Keratinocyte (primary cell): ENCODE measurements at places on chromosomes 11 and 22. TPM values are rescaled to one million over a fixed set of nuclear protein-coding genes. Genes with fewer than 3 reads are reported as not detected.

Gene MOGAT2
- not detected in 3 replicates for polyA plus RNA-seq

Gene RFPL2
- not detected in 3 replicates for polyA plus RNA-seq

GRCh38 chr22:35008213-35008612 lies 57.7 kb upstream of the ISX start:
- no peak overlapping the region for H3K27ac ChIP-seq
- H3K27me3 ChIP-seq = no peaks in the 10 kb centered on the region
- no peak overlapping the region for H3K4me3 ChIP-seq
- no peaks in the 10 kb centered on the region for H3K4me1 ChIP-seq
- no peaks in the 10 kb centered on the region for H3K36me3 ChIP-seq

Gene FEN1
- 10.0 to 26.7 TPM (median 25.8 TPM) in 3 replicates for polyA plus RNA-seq

GRCh38 chr22:37484480-37485394 lies 1.4 kb downstream of the MFNG start:
- no peak overlapping the region for H3K4me3 ChIP-seq
- H3K4me1 ChIP-seq = peaks cover 5% of the 10 kb centered on the region
- no peak overlapping the region for H3K27ac ChIP-seq
- DNase-seq = no peak
- no peaks in the 10 kb centered on the region for H3K27me3 ChIP-seq

GRCh38 chr22:26460202-26460601 lies 23.4 kb downstream of the HPS4 start:
- no peaks in the 10 kb centered on the region for H3K27me3 ChIP-seq
- H3K4me3 ChIP-seq = no peak overlapping the region
- peaks cover 44% of the 10 kb centered on the region for H3K4me1 ChIP-seq
- peak overlapping the region; percentile 15 for H3K27ac ChIP-seq

DNA sequence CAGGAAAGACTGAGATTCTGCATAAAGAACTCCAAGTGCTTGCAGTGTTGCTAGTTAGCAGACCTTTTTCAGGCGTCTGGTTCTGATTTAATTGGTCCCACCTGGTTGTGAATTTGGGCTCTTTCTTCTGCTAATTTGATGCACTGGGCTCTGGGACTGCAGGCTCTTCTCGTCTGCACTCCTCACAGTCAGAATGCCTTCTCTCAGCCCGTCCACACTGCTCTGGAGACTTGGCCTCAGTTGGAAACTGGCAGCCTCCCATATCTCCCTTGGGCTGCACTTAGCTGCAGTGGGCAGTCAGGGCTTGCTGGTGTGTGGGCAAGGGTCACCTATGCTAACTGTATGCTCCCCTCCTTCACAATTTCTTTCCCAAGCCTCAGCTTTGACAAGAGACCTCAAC lies 1.5 kb downstream of the TRIM6 start:
- DNase-seq = no peak
- H3K36me3 ChIP-seq = no peaks in the 10 kb centered on the region
- H3K27ac ChIP-seq = no peak overlapping the region
- no peak overlapping the region for H3K4me3 ChIP-seq
- no peaks in the 10 kb centered on the region for H3K27me3 ChIP-seq

- peak overlapping the region; percentile 55 for H3K4me3 ChIP-seq
- peak overlapping the region; percentile 61 for H3K27ac ChIP-seq
- peaks cover 4% of the 10 kb centered on the region for H3K36me3 ChIP-seq
These were observed 539 bp downstream of the EIF4ENIF1 start for GRCh38 chr22:31488988-31489617.

DNA sequence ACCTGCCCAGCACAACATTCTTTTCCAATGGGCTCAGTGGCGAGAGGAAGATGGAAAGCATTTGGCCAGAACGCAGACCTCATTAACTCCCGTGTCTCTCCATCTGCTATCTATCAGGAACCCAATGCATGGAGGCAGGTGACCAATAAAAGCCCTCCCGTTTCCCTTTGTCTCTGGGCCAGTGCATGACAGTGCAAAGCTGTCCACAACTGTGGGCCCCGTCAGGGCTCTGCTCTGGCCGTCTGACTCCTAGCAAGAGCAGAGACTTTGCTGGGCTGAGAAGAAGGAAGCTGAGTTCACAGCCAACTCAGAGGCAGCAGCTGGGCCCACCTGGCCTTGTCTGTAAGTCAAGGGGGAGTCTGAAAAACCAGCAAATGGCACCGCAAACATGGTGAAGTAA lies 177.8 kb downstream of the TENM4 start:
- DNase-seq = no peak
- no peak overlapping the region for H3K27ac ChIP-seq
- no peaks in the 10 kb centered on the region for H3K36me3 ChIP-seq
- no peaks in the 10 kb centered on the region for H3K27me3 ChIP-seq
- no peaks in the 10 kb centered on the region for H3K4me1 ChIP-seq
- no peak overlapping the region for H3K4me3 ChIP-seq

DNA sequence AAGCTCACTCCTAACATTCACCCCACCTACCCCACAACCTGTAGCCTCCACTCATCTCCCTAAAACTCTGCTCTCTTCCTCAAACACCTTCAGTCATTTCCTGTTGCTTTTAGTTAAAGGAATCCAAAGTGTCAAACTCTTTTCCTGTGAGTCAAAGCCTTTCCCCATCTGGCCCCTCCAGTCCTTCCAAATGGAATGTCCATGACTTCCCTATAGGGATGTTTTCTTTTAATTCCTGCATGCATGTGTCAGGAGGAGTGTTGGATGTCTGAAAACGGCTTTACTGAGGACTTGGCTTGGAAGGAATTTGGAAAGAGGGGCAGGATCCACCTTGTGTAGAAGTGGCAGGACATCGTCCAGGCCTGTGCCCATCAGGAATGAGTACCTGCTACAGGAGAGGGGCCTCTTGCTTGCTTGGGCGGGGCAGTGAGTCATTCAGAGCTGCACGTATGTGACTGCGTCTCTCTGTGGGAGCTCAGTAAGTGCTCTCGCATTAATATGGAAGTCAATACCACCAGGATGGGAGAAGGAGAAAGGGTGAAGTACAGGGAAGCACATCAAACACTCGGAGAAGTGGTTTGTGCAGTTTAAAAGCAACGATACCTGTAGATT lies 491.9 kb downstream of the OPCML start:
- no peak overlapping the region for H3K4me3 ChIP-seq
- H3K27ac ChIP-seq = no peak overlapping the region
- no peaks in the 10 kb centered on the region for H3K36me3 ChIP-seq
